ENCODE measurements at places on chromosomes 2 and 18. TPM values are rescaled to one million over a fixed set of nuclear protein-coding genes. Genes with fewer than 3 reads are reported as not detected.

The SCN1A gene
- not detected for total RNA-seq

The EFEMP1 gene
- total RNA-seq: not detected

The UGT1A3 gene
- not detected for total RNA-seq

The RAB27B gene
- 0.75 TPM for total RNA-seq

GRCh38 chr2:152019732-152020131 is 79.1 kb downstream of the CACNB4 start:
- no peak for DNase-seq

DNA sequence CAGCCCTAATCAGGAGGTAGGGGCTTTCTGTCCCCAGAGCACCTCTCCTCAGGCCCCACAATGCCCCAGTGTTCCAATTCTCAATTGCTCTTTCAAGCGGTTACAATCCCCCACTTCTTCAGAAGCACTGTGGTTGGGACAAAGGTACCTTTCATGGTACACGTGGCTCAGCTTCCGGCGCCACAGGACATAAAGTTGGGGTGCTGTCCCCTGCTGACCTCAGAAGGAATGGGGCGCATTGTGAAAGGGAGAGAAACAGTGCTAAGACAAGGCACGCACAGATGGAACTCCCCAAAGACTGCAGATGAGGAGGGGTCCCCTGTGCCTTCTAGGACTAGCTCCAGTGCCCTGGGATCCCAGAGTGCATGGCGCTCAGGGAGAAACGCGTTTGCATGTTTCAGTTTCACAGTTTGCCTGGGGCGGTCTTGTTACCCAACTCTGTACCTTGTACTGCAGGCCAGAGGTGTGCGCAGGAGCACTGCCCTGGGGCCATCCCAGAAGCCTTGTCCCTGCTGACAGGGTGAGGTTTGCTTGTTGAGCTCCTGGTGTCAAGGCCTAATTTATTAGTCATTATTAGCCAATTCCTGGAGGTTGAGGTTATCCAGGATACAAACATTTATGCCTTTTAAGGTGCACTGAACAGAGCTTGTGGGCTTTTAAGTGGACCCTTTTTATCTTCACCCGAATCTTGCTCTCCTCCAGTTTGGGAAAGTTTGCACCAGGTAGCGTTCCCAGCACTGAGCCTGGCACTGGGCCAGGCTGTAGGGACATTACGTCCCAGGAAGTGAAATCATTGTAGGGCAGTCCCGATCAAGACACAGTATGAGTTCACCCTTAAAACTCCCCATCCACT is 7.6 kb downstream of the CNDP1 start:
- DNase-seq: no peak

DNA sequence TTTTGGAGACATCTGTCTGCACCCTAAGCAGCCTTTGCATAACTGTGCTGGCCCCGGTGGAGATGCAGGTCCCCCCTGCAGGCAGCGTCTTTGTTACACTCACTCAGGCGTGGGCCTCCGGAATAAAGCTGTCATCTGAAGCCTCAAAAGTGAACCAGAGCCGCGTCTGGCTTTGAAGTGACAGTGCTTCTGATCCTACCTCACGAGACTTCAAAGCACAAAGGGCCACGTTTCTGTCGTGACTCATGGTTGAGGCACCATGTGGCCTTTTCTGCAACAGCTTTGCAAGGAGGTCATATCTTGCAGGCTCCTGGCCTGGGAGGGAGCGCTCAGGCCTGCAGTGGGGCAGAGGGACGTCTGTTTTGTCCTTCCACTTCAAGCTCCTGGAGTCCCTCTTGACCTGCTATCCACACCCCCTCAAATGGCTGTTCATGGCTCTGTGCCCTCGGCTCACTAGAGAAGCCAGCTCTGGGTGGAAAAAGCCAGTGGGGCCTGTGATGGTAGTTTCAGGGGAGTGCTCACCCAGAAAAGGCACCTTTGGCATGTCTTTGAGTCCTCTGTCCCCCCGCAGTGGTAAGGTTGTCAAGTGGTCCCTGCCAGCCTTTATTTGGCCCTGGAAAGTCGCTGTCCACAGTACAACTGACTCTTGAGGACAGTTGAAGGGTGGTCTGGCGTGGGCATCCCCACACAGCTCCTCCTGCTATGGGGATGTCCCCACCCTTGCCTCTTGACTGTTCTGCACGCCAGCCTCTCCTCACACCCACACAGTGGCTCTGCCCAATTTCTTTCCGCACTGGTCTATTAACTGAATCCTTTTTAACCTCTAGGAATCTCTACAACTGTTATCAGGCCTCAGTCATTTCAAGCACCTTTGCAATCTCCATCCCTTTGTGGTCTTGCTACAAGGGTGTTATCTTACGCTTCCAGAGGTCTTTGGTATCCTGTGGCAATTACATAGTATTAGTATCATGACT is 19.3 kb downstream of the GPR55 start:
- DNase-seq: peak; percentile 46
